Activated CD8-positive, alpha-beta memory T cell treated with anti-CD3 and anti-CD28 coated beads for 48 hours (primary cell): ENCODE measurements at places on chromosomes 2 and 18.

DNA sequence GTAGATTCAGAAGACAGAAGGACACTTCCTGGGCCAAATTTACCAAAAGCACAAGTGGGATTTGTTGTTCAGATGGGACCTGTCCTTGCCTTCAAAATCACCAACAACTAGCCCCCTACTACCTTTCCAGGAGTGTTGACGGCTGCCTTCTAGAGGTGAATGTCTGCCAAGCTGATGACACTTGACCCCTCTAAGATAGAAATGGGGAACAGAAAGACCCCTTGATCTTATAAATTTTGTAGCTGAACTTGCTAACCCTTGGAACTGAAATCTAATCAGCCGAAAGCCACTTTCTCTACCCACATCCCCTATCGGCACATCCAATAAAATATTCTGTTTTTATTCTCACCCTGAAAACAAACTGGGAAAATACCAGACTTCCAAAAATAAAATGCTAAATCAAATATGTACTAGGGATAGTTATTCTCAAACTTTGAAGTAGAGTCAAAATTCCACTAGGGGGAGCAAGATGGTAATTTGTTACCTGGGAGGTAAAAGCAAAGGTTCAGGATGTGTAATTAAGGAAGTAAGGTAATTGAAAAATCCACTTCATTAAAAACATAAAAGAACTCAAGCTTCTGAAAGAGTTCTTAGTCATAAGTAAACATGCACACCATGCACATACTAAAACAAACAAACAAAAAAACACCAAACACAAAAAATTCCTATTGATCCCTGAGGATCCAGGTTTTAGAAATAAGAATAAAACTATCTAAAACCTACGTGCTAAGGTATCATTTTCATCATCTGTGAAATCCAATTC lies 119.2 kb downstream of the ANKRD44 start:
- no peak for DNase-seq

DNA sequence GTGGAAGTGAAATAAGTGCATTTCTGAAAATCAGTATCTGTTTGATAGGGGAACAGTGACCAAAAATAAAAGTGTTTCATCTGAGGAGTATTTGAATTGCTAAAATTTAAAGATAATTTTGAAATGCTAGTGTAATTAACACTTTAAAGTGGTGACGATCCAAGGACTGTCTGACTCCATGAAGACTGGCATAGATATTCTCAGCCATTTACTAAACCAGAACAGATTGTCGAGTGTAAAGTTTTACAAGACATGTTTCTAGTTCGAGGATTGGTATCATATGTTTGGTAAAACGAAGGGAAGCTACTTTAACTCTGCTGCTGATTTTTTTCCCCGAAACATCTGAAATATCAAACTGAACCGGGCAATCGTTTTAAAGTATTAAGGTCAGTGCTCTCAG lies 417.9 kb downstream of the EPHA4 start:
- no peak for DNase-seq

DNA sequence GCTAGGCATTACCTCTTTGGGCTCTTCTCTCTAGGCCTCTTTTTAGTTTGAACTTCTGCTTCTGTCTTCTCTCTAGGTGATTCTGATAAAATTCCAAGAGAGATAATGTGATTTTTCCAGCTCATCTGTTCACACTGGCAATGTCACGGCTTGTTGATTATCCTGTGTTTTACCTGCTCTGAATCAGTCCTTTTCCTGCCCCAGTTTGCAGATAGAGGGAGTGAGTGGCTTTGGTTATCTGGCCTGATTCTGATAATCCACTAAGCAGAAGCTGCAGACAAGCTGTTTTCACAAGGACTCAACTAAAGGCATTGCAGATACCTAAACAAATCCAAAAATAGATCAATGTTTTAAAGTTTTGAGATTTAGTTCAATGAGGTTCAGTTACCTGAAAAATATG lies 111.9 kb downstream of the DCC start:
- DNase-seq: no peak

DNA sequence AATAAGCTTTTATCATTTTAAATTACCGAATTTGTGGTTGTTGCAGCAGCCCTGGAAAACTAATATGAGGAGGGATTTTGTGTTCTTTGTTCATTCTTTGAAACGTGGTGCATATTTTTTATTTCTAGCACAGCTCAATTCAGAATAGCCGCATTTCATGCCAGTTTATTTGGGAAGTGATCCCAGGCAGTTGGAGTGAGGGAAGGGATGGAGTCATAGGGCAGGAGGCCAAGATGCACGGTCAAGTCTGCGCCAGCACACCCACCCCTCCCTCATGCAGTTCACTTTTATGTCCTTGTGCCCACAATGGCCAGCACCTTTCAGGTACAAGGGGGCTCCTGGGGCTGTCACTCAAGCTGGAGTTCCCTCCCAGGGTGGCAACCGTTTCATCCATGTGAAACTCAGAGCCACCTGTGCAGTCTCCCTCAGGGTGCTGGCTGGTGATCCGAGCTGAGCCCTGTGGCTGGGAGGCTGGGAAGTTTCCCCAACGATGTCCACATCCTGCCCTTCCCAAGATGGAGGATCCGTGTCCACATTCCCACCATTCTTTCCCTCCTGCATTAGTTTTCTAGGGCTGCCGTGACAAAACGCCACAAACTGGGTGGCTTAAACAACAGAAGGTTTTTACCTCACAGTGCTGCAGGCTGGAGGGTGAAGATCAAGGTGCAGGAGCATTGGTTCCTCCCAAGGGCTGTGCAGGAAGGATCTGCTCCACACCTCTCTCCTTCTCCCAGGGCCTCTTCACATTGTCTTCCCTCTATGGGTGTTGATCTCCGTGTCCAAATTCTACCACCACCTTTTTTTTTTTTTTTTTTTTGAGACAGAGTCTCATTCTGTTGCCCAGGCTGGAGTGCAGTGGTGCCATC lies 68.5 kb upstream of the ITGA6 start:
- no peak for DNase-seq

DNA sequence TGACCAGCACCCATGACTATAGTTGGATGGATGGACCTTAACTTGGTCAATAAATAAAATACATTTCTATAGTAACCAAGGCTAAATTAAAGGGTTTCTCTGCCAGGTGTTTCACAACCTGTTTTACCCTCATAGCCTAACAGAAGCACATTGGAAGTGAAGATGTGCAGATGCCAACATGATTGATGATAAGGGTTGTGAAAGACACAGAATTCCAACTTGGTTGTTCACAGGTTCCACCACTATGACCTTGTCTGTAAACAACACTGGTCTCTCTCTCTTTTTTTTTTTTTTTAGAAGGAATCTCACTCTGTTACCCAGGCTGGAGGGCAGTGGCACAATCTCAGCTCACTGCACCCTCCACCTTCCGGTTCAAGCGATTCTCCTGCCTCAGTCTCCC lies 37.5 kb upstream of the PTH2R start:
- no peak for DNase-seq

DNA sequence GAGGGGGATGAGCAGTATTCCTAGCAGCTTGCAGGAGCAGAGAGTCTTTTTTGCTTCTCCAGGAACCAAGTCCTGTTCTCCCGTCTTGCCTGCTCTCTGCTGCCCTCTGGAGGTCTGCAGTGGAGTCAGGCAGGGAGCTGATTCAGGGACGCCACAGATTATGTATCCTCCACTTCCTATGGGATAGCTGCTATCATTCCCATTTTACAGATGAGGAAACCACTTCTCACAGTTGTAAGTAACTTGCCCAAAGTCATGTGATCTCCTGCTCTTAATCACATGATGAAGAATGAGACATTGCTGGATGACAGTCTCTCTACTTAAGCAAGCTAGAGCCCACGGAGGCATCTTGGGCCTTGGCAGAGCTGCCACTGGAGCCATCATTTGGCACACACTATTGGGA lies 8.3 kb downstream of the SLC4A5 start:
- peak; percentile 16 for DNase-seq
